Cortex of kidney (tissue), 1 donor: ENCODE measurements at places on chromosomes 11 and 22.

DNA sequence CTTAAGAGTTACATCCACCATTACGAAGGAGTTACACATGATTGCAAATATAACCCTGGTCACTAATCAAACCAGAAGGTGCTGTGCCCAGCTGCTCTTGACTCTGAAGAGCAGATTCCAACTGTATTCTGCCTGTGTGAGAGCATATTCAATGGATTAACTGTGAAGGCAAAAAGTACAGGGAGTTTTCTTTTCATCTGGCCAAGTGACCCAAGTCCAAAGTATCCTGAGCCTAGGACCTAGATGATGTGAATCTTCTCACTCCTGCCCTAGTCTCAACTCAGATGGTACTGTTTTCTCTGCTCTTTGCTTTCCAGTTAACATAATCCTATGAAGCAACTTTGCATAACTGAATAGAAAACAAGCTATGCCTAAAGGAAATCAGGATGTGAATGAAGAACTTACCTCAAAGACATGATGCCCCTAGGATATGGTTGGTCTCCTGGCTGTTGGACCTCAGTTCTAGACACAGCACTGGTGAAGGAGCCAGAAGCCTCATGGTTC, 105.9 kb downstream of the C11orf58 start:
- DNase-seq: no peak

GRCh38 chr11:59289356-59290181, 69.1 kb upstream of the OR5AN1 start:
- no peak for DNase-seq

DNA sequence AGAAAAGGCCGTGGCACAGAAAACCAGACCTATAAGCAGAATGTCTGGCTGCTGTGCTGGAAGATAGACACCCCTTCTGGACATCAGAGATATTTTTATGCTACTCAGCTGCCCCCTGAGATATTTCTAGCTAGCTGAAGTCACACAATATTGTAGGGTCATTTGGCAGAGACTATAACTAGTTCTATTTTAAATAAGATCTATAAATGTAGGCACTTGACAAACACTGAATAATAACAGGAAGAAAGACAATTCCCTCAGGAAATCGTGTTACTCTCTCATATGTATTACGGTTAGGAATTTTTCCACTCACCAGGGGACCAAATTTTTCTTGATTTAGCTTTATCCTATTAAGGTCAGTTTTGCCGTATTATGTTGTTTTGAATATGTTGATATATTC, 845.4 kb downstream of the OPCML start:
- no peak for DNase-seq

GRCh38 chr11:80532633-80533232, 1091.9 kb upstream of the TENM4 start:
- no peak for DNase-seq

GRCh38 chr22:43005106-43005505, 9.8 kb downstream of the PACSIN2 start:
- DNase-seq: no peak

GRCh38 chr11:133266986-133267385, 265.3 kb downstream of the OPCML start:
- DNase-seq: no peak

DNA sequence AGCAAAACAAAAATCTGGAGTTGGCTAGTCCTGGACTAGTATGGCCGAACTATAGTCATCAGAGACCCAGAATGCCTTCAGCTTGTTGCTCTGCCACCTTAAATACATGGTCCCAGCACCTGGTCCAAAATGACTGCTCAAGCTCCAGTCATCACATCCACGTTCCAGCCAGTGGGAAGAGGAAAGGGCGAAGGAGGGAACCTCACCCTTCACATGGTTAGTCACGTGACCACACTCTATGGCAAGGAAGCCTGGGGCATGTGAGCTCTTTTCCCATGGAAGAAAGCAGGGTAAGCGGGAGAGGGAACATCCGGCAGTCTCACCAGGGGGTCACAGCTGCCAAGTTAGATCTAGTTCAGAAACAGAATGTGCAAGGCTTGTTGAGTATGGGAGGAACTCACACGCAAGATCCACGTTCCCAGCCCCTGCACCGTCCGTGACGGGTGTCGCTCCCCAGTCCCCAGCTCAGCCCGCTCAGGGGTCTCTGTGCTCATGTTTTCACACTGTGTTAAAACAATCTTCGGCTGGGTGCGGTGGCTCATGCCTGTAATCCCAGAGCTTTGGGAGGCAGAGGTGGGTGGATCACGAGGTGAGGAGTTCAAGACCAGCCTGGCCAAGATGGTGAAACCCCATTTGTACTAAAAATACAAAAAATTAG, 1.9 kb upstream of the ANO9 start:
- DNase-seq: no peak

DNA sequence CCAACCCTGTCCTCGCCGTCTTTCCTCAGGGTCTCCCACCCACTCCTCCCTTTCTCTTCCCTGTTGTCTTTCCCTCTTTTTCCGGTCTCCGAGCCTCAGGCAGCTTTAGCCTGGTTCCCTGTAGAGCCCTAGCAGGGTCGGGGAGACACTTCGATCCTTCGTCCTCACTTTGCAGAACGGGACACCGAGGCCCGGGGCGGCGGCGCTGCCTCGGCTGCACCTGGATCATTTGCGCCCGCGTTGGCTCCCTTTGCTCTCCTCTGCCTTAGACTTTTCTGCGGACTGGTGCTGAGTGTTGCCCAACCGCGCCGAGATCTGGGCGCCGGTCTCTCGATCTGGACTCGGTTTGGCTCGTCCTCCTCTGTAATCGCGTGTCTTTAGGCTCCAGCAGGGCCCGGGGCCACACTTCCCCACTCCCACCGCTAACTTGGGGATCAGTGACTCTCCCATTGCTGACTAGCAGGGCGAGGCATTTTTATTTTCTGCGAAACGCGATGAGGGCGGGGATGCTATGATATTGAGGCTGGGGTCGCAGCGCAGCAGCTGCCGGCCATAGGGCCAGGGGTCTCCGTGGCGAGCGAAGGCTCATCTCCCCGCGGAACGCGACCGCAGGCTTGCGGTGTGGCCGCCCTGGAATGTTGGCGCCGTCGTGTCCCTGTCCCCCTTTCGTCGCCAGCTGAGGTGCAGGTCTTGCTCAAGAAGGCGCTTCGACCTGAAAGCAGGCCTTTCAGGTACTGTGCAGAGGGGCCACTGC, 1.6 kb upstream of the E2F8 start:
- DNase-seq: no peak

- DNase-seq: no peak
These were observed 714.7 kb upstream of the TENM4 start for GRCh38 chr11:80155412-80156017.

- DNase-seq: no peak
These were observed 118.3 kb downstream of the CYP2R1 start for GRCh38 chr11:14773755-14774154.

- no peak for DNase-seq
These were observed 77.1 kb upstream of the TTC12 start for GRCh38 chr11:113237261-113237660.

- no peak for DNase-seq
These were observed 56.1 kb downstream of the ARHGEF12 start for GRCh38 chr11:120392314-120392713.

- no peak for DNase-seq
These were observed 22.5 kb upstream of the RBX1 start for GRCh38 chr22:40928657-40929056.

DNA sequence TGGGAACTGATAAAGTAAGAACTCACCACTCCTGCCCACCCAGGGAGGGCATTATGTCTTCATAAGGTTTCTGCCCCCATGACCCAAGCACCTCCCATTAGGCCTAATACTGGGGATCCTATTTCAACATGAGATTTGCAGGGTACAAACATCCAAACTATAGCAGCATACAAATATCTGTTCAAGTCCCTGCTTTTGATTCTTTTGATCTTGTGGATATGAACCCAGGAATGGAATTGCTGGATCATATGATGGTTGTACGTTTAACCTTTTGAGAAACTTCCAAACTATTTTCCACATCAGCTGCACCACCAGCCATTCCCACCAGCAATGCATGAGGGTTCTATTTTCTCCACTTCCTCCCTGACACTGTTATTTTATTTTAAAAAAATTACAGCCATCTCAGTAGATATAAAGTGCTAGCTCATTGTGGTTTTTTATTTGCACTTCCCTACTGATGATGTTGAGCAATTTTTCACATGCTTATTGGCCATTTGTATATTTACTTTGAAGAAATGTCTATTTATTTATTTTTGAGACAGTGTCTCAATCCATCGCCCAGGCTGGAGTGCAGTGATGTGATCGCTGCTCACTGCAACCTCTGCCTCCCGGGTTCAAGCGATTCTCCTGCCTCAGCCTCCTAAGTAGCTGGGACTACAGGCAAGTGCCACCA, 7.1 kb upstream of the ATG16L2 start:
- no peak for DNase-seq

DNA sequence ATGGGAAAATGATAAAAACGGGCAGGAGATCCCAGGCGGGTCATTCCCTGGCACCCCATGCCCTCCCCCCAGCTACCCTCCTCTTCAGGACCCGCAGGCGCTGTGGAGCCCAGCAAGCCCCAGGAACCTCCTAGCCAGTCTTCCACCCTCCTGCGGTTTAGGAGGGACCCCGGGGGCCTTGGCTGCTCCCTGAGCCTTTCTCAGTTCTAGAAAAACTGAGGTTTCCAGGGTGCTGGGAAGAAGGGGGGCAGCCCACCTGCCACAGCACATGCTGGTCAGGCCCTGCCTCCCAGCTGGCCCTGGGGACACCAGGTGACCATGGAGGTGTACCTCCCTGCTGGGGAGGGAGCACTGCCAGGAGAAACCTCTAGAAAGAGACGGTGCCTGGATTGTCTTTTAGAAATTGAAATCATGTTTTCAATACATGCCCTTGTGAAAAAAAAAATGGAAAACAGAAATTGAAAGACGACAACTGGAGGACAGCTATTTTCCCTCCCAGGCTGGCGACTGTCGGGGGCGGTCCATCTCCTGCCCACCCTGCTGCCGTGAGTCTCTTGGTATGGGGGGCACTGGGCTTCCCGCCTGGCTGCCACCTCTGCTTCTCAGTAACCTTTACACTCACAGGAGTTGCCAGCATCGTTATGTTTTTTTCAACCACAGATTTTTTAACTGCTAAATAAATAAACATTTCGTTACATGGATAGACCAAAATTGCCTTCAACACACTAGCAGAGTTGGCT, 398.5 kb downstream of the TBC1D22A start:
- no peak for DNase-seq

DNA sequence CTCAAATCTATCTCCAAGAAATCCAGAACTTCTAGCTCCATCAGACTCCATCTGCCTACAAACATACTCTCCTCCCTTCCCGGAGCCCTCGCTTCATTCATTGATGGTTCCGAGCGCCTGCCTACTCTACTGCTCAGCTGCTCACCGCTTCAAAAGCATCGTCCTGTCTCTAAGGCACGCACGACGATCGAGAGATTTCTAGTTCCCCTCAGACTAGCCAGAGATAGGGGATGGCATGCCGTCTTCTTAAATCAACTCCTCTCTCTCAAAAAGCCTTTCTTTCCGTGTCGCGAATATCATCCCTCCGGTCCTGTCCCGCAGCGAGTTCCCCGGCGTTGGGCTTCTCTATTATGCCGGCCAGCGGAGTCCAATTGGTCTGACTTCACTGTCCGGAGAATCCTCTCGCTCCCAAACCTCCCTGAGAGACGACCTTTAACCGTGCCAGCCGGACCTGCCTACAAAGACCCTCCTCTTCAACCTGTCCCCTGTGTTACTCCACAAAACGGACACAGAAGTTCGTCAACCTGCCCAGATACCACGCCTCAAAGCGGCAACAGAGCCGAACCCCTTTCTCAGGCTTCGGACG, 592 bp downstream of the EEF1G start:
- no peak for DNase-seq

DNA sequence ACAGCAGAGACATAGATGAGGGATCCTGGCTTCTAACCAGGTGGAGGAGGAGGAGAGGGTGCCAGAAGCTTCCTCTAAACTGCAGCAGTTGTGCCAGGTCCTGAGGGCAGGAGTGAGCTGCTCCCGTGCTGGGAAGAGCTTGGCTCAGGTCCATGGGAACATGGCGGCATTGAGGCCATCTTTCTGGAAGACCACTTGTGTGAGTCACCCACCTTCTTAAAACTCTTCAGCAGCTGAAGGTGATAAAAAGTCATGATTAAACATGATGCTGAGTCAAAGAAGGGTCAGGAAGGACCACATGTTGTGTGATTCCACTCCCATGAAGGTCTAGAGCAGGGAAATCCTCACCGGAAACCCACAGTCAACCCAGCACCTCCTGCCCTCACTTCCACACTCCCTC, 35.1 kb downstream of the LINC01488 start:
- DNase-seq: no peak

DNA sequence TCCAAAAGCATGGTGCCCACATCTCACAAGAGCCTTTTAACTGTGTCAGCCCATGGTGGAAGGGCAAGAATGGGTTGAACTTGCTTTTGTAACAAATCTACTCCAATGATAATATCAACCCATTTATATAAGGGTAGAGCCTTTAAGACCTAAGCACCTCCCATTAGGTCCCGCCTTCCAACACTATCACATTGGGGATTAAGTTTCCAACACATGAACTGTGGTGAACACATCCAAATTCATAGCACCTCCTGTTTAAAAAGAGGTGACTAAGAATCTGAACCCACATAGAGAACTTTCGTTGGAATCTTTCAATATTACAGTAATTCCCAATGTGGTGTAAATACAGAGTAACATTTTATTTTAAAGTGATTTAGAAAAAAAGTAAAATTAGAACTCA, 9.2 kb upstream of the CNTF start:
- DNase-seq: no peak

- no peak for DNase-seq
These were observed 81.3 kb upstream of the BLID start for GRCh38 chr11:122197066-122197987.

GRCh38 chr11:112881461-112881860, 79.8 kb upstream of the NCAM1 start:
- no peak for DNase-seq

DNA sequence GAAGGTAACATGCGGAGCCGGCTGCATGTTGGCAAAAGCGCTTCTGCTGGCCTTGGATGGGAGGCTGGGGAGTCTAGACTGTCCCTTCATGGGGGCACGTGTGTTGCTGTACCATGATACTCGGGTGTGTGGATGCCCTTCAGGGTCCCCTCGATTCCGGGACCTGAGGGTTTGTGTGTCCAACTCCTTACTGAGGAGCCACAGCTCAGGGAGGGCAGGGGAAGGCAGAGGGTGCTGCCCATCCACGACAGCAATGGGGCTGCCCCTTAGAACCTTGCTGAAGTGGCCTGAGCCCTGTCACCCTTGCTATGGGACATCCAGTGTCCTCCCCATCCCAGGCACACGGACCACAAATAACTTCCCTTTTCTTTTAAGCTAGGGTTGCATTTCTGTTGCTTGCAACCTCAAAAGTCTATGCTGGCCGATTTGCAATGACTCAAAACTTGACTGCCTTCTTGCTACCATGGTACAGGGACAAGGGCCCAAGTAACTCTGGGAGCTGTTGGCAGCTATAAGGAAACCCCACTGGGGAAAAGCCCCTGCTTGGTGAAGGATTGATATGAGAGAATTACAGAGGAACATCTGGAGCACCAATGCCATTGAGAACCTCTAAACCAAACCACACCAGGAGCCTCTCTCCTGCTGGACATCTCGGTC, 43.8 kb downstream of the RTL6 start:
- DNase-seq: no peak

- no peak for DNase-seq
These were observed 7.7 kb upstream of the FLI1 start for GRCh38 chr11:128686021-128686741.

GRCh38 chr11:2621894-2622293, 77.9 kb downstream of the KCNQ1OT1 start:
- DNase-seq: no peak
